Activated CD4-positive, alpha-beta T cell treated with anti-CD3 and anti-CD28 coated beads, Interleukin-2, amount 50 U/mL, for 4 hours (primary cell): ENCODE measurements at places on chromosomes 4 and X.

- no peak for DNase-seq
These were observed 10.6 kb downstream of the NYX start for GRCh38 chrX:41457613-41458192.

DNA sequence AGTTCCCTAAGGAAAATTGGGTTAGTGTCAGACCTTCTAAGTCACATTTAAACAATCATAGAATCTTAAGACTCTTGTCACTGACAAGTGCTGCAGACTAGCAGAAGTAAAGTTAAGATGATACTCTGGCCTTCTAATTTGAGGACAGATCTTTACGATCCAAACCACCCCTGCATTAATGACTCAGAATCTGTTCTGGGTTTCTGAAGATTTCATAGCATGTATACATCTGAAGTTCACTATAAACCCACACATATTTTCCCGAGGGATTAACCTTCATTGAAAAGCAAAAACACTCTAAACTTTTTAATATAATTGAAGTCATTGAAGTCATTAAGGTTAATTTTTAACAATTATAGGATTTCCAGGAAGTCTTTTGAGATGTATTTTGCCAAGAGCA is 674.3 kb downstream of the IQCM start:
- DNase-seq: no peak

DNA sequence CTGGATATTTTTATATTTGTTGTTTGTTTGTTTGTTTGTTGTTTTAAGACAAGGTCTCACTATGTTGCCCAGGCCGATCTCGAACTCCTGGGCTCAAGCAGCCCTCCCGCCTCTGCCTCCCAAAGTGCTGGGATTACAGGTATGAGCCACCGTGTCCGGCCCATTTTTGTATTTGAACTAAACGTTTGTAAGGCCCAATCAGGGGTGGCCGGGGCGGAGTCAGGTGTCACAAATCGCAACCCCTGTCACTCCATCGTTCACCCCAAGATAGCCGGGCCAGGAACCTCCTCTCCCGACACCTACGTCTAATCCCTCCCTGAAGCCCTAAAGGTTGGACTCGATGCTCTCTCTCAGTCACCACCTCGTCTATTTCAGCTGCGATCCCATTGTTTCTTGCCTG is 722 bp upstream of the EFHC2 start:
- peak; percentile 34 for DNase-seq

- no peak for DNase-seq
These were observed 56.5 kb upstream of the PHKA2 start for GRCh38 chrX:19040373-19040772.

DNA sequence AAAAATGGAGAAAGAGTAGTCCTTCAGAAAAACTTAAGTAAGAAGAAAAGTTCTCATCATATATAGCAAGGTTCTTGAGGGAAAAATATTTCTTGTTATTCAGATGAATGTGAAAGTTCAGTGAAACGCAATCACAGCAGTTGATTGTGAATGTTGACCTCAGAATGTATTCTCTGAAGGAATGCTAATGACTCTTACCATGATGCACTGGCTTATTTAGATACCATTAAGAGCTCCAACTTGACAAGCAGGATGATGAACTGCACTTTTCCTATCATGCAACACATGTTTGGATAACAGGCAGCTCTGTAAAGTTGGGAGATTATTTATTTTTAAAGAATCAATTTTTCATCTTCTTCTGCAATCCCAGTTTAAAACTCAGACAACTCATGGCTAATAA is 115.5 kb upstream of the MYOZ2 start:
- DNase-seq: no peak

GRCh38 chrX:13281289-13281688 is 38.6 kb downstream of the ATXN3L start:
- DNase-seq: no peak

DNA sequence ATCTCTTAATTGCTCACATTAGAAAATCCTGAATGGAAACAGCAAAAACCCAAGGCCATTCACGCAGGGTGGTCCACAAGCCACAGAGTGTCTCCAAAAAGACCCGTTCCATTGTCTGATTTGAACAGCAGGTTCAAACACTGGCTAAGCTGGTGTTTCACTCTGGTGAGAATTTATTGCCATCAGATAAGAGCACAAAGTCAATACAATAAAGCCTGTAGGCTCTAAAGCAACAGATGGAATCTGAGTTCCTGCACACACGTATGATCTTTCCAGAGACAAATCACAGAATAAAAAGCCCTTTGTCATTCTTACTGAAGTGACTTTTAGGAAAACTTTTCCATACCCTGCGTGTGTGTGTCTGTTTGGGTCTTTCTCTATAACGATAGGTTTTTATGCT is 5.1 kb upstream of the SFRP2 start:
- no peak for DNase-seq
